GM12865 (cell line): ENCODE measurements at places on chromosomes 16 and 17.

DNA sequence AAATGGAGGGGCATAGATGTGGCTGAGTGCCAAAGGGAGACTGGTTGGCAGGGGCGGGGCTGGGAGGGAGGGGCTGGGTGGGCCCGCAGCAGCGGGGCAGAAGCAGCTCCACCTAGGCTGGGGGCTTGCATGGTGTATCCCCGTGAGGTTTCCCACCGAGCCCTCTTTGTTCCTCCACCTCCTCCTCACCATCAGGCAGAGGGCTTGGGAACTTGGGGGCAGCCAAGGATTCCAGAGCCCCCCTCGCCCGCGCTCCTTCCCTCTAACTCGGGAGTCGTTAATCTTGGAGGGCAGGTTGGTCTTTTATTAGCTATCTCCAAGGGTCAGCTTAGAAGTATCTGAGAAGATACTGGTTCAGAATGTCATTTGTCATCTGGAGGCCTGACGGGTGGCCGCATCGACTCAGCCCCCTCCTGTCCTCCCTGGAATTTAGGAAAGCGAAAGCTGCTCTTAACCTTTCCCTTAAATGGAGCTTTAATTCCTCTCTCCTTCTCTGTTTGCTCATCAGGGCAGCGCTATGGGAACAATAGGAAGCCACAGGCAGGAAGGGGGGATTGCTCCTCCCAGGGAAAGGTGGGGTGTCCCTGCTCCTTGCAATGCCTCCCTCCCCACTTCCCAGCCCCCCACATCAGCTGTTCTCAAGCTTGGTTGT lies 274.3 kb upstream of the XYLT1 start:
- DNase-seq, result no peak

DNA sequence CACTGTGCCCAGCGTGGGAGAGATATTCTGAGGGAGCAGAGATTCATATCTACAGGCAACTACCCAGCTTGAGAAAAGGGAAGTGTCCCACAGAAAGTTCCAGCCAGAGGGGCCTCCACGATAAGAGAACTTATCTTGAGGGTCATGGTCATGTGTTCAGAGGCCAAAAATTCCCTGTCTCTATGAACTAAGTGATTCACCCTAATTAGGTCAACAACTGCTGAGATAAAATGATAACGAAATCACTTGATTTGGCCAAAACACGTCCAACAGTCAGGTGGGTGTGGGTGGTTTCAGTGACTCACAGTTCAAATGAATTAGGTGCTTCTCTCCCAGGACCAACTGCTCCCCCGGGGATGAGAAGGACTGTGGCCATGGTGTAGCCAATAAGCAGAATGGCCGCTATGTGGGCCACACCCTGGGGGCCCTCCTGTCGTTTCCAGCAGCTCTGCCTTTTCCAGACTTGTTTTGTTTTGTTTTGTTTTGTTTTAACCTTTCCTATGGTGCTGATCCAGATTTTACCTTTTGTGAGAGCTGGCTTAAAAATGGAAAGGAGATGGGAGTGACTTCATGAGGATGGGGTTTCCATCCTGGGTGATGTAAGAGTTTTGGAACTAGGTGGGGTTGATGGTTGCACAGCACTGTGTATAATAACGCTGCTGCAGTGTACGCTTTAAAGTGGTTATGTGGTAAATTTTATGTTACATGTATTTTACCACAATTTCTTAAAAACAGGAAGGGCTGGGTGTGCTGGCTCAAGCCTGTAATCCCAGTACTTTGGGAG lies 8.7 kb downstream of the DNAI2 start:
- DNase-seq, result peak; percentile 76

GRCh38 chr17:42312285-42313130 lies 24.2 kb downstream of the STAT5A start:
- peak; percentile 84 for DNase-seq

DNA sequence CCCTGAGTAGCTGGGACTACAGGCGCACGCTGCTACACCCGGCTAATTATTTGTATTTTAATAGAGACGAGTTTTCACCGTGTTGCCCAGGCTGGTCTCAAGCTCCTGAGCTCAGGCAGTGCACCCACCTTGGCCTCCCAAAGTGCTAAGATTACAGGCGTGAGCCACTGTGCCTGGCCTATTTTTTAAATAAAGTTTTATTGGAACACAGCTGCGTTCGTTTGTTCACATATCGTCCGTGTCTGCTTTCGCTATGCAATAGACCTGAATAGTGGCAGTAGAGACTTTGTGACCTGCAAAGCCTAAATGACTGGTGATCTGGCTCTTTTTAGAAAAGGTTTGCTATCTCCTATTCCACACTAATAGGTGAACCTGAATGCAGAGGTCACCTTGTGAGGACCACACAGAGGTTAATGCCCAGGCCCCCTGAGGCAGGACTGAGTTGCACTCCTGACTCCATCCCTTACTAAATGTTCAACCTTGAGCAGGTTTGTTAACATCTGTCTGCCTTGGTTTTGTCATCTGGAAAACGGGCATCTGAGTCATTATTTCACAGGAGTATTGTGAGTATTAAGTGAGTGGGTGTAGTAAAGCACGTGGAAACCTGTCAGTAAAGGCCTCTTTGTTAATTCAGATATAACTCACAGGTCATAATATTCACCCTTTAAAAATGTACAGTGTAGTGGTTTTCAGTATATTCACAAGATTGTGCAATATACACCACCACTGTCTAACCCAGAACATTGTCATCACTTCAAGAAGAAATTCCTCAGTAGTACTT lies 157.5 kb upstream of the CACNG5 start:
- no peak for DNase-seq

DNA sequence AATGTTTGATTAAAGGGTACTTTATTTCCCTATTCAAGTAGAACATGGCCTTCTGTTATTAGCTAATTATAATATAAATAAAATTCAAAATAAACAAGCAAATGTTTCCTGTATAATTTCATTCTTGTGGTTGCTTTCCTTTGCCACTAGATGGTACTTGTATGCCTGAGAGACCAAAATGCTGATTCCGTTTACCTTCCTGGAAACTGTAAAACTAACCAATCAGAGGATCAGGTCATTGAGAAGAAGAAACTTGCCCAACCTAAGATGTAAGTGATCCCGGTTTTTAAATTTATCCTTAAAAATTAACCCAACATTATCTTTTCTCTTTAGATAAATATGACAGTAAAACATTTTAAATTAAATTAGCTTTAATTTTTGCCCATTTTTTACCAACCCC lies 8.1 kb upstream of the ABCA5 start:
- peak; percentile 47 for DNase-seq

DNA sequence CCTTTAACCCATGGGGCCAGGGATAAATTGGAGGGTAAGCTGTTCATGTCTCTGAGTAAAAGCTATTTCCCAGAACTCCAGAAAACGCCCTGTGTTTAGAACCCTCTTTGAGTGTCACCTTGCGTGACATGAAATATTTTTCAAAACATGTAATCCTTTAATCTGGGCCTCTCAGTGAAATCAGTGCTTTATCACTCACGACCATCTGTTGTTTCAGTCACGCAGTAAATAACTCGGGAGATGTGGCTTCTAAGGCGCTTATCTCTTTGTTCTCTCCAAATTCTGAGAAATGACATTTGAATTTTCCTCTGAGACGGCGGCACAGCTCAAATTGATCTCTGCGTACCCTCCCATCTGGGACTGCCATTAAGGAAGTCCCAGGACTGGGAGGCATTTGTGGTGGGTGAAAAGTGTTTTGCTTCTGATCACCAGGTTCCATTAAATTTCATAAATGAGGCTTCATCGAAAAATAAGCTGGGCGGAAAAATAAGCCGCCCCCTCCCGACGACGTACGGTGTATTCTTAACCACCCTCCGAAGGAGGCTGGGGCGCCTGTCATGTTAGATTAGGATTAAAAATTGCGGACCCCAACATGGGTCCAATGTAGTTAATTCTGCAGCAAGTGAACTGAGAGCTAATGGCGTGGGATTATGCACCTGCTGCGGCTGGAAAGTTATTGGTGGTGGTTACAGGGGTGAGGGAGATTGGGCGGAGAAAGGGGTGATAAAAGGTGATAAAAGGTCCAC lies 12.7 kb downstream of the WFDC1 start:
- DNase-seq, result no peak
